ENCODE measurements at places on chromosomes 3 and 15.
A peak's percentile ranks its signal among the peaks of the same experiment; 100 is the strongest.

- no peaks in the 10 kb centered on the region for H3K4me1 ChIP-seq
- no peaks in the 10 kb centered on the region for H3K27me3 ChIP-seq
- H3K4me3 ChIP-seq, result no peak overlapping the region
- DNase-seq, result peak; percentile 13
- no peaks in the 10 kb centered on the region for H3K36me3 ChIP-seq
These were observed 426.5 kb upstream of the RASGRP1 start for GRCh38 chr15:38991126-38991525.

DNA sequence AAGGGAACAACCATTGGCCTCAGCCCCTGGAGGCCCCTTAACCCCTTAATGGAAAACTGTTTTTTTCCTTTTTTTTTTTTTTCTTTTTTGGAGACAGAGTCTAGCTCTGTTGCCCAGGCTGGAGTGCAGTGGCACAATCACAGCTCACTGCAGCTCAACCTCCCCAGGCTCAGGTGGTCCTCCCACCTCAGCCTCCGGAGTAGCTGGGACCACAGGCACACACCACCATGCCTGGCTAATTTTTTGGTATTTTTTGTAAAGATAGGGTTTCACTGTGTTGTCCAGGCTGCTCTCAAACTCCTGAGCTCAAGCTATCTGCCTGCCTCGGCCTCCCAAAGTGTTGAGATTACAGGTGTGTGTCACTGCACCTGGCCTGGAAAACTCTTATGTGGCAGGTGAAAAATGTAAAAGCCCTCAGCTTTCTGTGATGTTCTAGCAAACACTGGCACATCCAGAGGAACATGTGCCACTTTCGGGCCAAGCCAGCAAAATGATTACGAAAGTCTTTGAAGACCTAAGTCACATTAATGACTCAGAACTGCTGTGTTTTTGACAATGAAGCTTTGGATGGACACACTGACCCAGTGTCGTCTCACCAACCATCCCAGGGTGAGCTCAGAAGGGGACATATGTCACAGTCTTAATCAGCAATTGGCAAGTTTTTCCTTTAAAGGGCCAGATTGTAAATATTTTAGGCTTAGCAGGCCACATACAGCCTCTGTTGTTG lies 189.3 kb upstream of the TPM1 start:
- H3K4me1 ChIP-seq, result peaks cover 79% of the 10 kb centered on the region
- H3K27ac ChIP-seq, result no peak overlapping the region
- no peaks in the 10 kb centered on the region for H3K27me3 ChIP-seq
- no peak overlapping the region for H3K4me3 ChIP-seq
- no peaks in the 10 kb centered on the region for H3K36me3 ChIP-seq
- DNase-seq, result peak; percentile 80

DNA sequence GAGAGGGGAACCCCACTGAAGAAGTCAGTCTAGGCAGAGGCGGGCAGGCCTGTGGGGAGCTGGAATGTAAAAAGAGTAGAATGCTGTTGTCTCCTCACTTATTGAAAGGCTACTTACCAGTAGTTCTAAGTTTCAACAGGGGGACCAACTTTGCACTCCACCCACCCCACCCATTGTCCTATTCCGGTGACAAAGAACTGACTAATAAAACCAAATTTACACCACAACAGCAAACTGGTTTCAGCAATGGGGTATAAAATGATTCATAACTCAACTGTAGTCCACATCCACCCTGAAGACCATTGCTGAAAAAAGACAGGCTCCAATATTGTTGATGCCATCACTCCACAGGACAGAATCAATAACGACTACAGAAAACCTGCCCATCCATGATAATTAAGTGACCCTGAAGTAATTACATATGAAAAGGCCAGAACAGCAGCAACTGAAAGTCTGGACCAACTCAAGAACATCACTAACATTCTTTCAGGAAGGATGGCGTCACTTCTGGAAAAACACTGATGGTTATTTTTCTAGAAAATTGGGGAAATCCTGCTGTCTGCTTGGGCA lies 80.2 kb downstream of the ABI3BP start:
- no peaks in the 10 kb centered on the region for H3K4me1 ChIP-seq
- no peak overlapping the region for H3K4me3 ChIP-seq
- no peak overlapping the region for H3K27ac ChIP-seq
- no peaks in the 10 kb centered on the region for H3K36me3 ChIP-seq

DNA sequence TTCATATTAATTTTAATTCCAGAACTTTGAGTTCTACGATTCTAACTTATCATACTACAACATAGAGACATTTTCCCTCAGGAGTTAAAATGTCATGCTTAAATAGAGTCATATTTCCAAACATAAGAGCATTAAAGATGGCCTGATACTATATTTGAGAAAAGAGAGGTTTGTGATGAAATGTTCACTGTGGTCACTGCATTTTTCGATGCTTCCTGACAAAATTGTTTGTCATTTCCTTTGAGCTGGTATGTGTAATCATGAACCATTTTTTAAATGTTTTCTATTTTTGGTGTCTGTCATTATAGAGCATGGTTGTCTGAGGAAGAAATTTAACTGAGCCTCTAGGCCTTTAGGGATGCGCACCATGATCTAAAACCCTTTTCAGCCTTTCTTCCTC lies 721.4 kb upstream of the NR2F2 start:
- H3K4me1 ChIP-seq, result no peaks in the 10 kb centered on the region
- H3K36me3 ChIP-seq, result no peaks in the 10 kb centered on the region
- H3K4me3 ChIP-seq, result no peak overlapping the region
- H3K27ac ChIP-seq, result no peak overlapping the region
- H3K27me3 ChIP-seq, result no peaks in the 10 kb centered on the region

DNA sequence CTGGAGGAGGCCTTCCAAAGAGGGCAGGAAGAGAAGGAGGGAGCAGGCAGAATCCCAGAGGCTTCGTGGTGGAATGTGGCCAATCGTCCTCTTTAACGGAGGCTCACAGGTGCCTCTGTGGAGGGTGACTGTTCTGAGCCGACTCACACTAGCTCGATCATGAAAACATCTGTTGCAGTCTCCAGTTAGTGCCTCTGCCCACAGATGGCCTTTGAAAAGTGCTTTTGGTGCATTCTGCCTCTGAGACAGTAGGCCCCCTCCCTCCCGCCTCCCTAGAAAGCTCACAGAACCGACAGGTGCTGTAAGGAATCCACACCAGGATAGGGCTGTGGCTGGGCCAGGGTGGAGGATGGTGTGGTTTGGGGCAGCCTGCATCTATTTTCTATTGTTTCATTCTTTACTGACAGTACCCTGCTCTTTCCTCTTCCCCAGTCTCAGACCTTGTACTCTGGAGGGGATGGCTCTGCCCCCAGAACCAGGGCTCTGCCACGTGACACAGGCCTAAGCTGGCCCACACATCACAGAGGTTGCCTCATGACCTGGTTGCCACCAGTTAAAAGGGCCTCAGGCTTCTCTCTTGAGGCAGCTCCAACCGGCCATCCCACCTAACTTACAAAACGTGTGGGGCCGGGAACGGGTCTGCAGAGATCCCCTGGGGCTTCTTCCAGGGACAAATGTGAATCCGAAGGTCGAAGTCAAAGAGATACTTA lies 27.2 kb upstream of the PIGZ start:
- H3K27ac ChIP-seq, result no peak overlapping the region
- no peaks in the 10 kb centered on the region for H3K27me3 ChIP-seq
- H3K4me3 ChIP-seq, result no peak overlapping the region
- no peak for DNase-seq
- no peaks in the 10 kb centered on the region for H3K36me3 ChIP-seq

DNA sequence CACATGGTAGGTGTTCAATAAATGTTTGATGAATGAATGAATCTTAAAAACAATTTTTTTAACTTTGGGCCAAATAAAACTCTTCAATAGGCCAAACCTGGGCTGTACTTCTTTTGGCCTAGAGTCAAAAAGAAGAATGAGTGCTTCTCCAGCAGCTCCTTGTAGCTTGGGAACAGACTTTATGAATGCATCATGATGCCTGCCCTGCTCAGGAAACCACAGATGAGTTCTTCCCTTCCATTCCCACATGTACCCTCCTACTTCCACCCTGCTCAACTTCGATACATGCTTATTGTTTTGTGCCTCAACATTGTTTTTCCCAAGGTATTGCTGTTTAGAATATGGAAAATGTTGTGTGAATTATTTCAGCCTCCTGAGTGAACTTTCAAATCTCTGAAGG lies 87.0 kb downstream of the FILIP1L start:
- H3K36me3 ChIP-seq, result no peaks in the 10 kb centered on the region
- H3K4me3 ChIP-seq, result no peak overlapping the region
- H3K4me1 ChIP-seq, result peaks cover 33% of the 10 kb centered on the region
- DNase-seq, result no peak
- H3K27me3 ChIP-seq, result no peaks in the 10 kb centered on the region

- H3K4me3 ChIP-seq, result no peak overlapping the region
- no peak overlapping the region for H3K27ac ChIP-seq
- no peaks in the 10 kb centered on the region for H3K4me1 ChIP-seq
- no peaks in the 10 kb centered on the region for H3K27me3 ChIP-seq
- H3K36me3 ChIP-seq, result no peaks in the 10 kb centered on the region
These were observed 143.8 kb upstream of the ABHD17C start for GRCh38 chr15:80551348-80551747.

GRCh38 chr3:111081008-111081545 lies 9.5 kb downstream of the NECTIN3 start:
- no peak for DNase-seq
- peaks cover 33% of the 10 kb centered on the region for H3K4me1 ChIP-seq
- no peak overlapping the region for H3K4me3 ChIP-seq
- H3K27me3 ChIP-seq, result no peaks in the 10 kb centered on the region
- H3K27ac ChIP-seq, result no peak overlapping the region

GRCh38 chr3:85726241-85726640 lies 767.5 kb downstream of the CADM2 start:
- no peaks in the 10 kb centered on the region for H3K27me3 ChIP-seq
- no peak overlapping the region for H3K4me3 ChIP-seq
- H3K27ac ChIP-seq, result no peak overlapping the region
- DNase-seq, result peak; percentile 89

- no peaks in the 10 kb centered on the region for H3K36me3 ChIP-seq
- no peak for DNase-seq
- H3K27ac ChIP-seq, result no peak overlapping the region
- H3K27me3 ChIP-seq, result no peaks in the 10 kb centered on the region
- no peak overlapping the region for H3K4me3 ChIP-seq
These were observed 206.7 kb upstream of the TBC1D5 start for GRCh38 chr3:17949101-17949500.

DNA sequence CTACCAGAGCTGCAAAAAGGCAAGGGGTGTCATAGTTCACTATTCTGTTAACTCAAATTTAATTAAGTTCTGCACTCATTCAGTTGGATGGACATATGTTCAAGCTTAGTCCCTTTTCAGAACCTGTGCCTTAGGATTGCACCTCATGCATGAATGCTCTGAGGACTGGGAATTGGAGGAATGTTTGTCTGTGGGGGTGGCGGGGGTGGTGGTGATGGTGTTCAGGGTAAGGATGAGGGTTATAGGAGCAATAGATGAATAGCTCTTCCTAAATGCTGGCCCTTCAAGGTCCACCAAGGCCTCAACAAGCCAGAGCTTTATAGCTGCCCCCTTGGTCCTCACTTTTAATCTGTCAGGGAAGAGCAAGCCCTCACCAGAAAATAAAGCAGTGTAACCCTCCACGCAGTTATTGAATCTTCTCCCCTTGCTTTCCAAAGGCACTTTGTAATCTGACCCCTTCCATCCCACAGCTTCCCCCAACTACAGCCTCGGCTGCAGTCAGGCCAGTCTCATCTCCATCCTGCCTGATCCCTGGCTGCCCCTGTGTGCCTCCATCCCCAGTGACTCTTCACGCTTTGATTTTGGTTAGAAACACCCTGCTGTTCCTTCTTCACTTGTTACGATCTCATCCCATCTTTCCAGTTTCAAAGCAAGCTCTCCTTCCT lies 221.6 kb upstream of the LMCD1 start:
- H3K27me3 ChIP-seq, result no peaks in the 10 kb centered on the region
- no peak overlapping the region for H3K4me3 ChIP-seq
- H3K4me1 ChIP-seq, result no peaks in the 10 kb centered on the region
- no peak for DNase-seq

- H3K27me3 ChIP-seq, result no peaks in the 10 kb centered on the region
- H3K36me3 ChIP-seq, result no peaks in the 10 kb centered on the region
- no peaks in the 10 kb centered on the region for H3K4me1 ChIP-seq
These were observed 4.0 kb upstream of the PLAAT1 start for GRCh38 chr3:193237030-193237429.

DNA sequence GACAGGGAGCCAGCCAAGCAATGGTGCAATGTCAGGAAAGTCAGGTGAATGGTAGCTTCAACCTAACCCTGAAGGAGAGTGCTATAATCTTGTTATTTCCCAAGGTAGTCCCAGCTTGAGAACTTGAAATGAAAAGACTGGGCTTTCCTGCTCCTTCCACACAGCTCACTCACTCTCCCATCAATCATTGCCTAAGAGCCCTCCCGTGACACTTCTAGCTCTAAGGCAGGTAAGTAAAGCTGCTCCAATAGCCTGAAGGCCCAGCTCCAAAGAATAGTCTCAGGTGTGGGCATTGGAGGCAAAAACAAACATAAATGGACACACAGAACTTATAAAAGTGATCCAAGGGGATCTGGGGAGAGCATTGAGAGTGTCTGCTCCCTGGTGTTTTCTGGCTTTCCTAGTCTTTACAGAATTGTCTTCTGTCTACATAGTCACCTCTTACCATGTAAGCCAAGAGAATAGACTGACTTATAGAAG lies 63.1 kb upstream of the TBC1D5 start:
- DNase-seq, result no peak
- H3K36me3 ChIP-seq, result no peaks in the 10 kb centered on the region
- no peaks in the 10 kb centered on the region for H3K27me3 ChIP-seq
- no peak overlapping the region for H3K27ac ChIP-seq
- no peaks in the 10 kb centered on the region for H3K4me1 ChIP-seq
- H3K4me3 ChIP-seq, result no peak overlapping the region

DNA sequence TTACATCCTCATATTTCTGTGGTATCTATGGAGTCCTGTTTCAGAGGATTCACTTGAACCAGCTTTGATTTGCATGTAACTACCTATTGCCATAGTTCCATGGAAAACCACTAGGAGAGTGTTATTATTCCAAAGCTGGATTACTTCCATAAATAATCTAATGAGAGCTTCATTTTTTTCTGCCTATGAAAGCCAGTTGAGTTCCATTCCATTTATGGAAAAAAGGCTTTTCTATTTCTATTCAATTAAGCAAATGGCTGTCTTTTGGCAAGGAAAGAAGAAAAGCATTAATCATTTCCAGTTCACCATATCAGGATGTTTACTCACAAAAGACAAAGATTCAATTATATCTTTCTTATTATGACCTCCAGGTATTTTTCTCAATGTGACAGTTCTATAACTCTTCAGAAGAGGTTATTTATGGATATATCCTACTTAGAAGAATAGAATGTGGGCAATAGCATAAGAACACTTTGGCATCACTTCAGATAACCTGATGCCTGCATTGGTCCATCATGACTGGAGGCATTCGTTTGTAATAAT lies 259.9 kb upstream of the ZPLD1 start:
- no peaks in the 10 kb centered on the region for H3K27me3 ChIP-seq
- H3K4me1 ChIP-seq, result no peaks in the 10 kb centered on the region
- no peak overlapping the region for H3K27ac ChIP-seq
- H3K36me3 ChIP-seq, result no peaks in the 10 kb centered on the region

GRCh38 chr3:20747741-20748140 lies 561.7 kb upstream of the SGO1 start:
- H3K4me1 ChIP-seq, result no peaks in the 10 kb centered on the region
- no peak overlapping the region for H3K4me3 ChIP-seq
- no peaks in the 10 kb centered on the region for H3K27me3 ChIP-seq
- no peak overlapping the region for H3K27ac ChIP-seq

GRCh38 chr3:184299488-184300377 lies 692 bp downstream of the PSMD2 start:
- peak overlapping the region; percentile 50 for H3K27ac ChIP-seq
- DNase-seq, result no peak
- peaks cover 19% of the 10 kb centered on the region for H3K36me3 ChIP-seq
- peaks cover 43% of the 10 kb centered on the region for H3K4me1 ChIP-seq

Data from HepG2 (cell line).